Activated CD8-positive, alpha-beta memory T cell treated with anti-CD3 and anti-CD28 coated beads, Interleukin-2, amount 50 U/mL, for 48 hours (primary cell): ENCODE measurements at places on chromosomes 5 and 9.

DNA sequence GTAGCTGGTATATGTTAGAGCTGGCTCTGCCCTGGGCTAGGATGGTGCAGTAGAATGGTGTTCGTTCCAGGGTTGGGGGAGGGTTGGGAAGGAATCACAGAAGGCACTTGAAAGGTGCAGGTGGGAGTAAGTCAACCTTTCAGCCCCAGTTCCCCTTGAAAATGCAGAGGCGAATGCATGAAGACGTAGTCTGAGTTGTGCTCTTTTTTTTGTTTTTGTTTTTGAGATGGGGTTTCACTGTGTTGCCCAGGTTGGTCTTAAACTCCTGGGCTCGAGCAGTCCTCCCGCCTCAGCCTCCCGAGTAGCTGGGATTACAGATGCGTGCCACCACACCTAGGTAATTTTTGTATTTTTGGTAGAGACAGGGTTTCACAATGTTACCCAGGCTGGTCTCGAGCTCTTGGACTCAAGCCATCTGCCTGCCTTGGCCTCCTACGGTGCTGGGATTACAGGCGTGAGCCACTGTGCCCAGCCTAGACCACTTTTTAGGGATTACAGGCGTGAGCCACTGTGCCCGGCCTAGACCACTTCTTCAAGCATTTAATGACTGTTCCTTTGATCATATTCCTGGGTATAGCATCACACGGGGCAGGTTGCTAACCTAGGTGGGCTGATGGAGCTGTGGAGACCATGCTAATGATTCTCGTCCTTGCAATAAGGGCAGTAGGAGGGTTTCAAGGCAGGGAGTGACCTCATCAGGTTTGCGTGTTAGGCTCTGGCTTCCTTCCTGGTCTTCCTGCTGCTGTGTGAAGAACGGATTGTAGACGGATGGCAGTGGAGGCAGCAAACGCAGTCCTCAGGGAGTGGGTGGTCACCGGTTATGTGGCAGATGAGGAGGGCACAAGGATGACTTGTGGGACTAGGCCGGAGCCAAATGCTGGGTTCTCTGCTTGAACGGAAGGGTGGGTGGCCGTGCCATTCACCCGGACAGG is 13.7 kb downstream of the EHMT1 start:
- no peak for DNase-seq

DNA sequence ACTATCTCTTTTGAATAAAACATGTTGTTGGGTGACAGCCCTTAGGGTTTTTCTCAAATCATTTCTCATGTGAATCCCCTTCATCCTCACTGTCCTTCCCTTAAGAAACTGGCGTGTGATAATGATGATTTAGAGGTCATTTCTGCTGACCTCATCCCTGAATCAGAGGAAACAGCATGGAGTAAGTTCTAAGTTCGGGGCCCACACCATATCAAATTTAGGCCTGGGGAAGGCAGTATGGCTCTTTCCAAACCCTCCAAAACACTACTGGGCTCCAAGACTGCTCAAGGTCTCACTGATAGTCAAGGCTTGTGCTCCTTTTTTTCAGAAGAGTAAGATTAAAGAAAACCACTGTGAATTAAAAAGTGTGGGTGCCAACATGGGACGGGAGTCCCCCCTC is 872 bp upstream of the SMIM3 start:
- no peak for DNase-seq

DNA sequence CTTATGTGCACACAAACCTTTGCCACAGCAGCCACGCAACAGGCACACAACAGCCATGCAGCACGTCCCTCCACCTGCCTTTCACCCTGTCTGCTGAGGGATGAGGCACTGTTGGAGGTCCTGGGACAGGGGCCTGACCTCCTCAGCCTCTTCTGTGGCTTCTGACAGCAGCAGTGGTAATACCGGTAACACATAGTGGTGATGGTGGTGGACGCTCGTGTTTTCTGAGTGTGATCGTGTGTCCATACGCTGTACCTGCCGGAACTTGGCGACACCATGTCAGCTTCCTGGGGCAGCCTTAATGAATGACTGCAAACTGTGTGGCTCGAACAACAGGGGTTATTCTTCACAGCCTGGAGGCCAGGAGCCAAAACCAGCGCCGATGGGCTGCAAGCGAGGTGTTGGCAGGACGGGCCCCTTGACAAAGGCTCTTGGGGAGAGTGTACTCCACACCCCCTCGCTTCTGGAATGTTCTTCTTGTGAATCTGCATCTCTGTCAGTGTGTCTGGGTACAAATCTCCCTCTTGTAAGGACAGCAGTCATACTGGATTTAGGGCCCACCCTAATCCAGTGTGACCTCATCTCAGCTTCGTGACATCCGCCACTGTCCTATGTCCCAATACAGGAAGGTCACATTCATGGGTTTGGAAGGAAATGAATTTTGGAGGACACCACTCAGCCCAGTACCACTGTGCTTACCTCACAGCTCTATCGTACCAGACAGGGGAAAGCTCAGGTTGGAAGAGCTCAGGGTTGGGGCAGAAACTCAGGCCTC is 55.3 kb upstream of the EXOC3 start:
- DNase-seq, result no peak

DNA sequence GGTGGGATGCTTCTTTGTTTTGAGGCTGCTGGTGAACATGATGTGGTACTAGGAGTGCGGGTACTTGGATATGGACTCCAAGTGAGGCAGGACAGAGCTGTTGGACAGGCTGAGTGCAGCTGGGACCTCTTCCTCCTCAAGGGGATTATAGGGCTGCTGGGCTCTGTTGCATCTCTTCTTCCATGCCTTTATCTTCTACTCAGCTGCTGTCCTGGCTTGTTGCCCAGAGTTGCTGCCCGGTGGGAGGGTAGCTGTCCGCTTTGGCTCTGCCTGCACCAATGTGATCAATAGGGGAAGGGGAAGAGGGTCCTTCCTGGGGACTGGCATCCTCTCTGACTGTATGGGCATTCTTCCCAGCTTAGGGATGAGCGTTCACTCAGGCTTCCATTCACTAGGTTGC is 1217.9 kb upstream of the ACO1 start:
- DNase-seq, result no peak

DNA sequence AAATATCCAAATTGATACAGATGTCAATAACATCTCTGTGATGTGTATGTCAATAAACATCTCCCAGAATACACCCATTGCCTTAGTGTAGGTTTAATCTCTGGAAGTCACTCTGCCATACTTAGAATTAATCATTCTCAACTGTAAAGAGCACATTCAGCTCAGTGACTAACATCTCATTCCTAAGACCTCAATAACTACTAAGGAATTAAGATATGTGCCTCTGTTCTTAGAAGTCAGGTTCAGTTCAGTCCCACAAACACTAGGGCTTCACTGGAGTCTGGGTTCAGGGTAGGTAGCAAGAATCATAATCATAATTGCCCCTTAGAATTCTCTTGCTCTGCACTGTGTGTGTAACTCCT is 31.7 kb downstream of the UGCG start:
- no peak for DNase-seq

GRCh38 chr5:141507387-141508091 is 18.7 kb downstream of the PCDHGC5 start:
- DNase-seq, result no peak

DNA sequence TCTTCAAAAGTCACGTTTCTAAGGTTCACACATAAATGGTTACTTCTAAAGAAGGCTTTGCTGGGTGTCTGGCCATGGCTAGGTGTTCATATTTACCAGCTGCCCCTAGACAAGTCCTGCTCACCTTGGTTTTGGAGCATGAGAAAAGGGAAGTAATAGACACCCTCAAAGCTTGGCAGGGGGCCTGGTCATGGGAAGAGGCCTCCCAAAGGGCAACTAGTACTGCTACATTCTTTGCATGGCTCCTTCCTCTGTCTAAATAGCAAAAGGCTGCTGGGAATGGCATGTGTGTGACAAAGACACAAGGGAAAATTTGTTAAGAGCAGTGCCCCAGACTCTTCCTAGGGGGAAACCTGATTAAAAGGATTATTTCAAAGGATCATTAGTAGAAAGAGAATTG is 93.4 kb downstream of the NRG2 start:
- DNase-seq, result no peak

DNA sequence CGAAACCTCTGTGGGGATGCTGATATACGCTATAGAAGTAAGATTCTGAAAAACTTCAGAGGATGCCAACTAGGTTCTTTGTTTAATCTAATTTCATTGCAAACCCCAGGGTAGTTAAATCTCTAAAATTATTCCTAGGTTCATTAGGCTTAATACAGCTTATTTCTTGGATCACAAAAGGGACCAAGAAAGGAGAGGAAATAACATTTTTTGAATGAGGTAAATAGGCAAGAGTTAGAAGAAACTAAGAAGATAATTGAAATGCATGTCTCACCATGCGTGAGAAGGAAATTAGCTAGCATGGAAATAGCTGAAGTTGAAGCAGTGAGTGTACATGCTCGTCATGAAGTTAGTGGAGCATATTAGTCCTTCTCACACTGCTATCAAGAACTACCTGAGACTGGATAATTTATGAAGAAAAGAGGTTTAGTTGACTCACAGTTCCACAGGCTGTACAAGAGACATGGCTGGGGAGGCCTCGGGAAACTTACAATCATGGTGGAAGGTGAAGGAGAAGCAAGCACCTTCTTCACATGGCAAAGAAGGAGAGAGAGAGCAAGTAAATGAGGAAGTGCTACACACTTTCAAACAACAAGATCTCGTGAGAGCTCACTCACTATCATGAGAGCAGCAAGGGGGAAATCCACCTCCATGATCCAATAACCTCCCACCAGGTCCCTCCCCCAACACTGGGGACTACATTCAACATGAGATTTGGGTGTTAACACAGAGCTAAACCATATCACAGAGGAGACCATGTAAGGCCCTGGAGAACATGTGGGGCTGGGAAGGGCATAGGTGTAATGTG is 125.1 kb upstream of the OSMR start:
- no peak for DNase-seq

GRCh38 chr9:2208991-2209390 is 193.8 kb downstream of the SMARCA2 start:
- DNase-seq, result no peak

DNA sequence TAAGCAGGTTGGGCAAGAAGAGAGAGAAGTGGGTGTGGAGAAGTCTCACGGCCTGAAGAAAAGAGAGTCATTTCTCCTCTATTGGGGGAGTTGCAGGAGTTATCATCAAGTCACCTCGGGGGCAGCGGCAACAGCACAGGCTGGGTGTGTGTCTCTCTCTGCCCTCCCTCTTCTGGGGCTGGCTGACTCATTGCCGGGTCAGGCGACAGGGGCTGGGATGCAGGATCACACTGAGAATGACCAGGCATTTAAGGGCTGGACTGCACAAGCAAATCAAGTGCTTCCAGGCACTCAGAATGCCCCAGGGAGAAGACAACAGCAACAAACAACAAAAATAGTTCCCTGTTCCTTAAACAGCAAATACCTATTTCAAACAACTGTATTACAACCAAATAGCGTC is 6.3 kb upstream of the EQTN start:
- no peak for DNase-seq

- no peak for DNase-seq
Measured at GRCh38 chr9:77827104-77827784, 179.1 kb upstream of the GNA14 start.

DNA sequence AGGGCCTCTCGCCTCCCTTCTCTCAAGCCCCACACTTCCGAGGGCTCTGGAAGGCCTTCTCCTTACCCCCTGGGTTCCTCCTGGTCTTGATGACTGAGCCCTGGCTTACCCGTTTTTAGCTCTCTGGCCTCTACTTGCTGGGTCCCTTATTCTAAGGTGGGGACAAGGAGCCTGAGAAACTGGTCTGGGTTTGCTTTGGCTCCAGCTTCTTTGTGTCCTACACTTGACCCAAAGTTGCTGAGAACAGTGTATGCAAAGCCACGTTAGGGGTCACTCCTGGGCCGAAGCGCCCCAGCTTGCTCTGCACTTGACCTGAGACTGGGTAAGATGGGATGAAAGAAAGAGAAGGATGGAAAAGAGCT is 788 bp downstream of the ZNF346 start:
- peak; percentile 61 for DNase-seq

GRCh38 chr9:95966306-95966705 is 90.8 kb downstream of the ERCC6L2 start:
- DNase-seq, result no peak

DNA sequence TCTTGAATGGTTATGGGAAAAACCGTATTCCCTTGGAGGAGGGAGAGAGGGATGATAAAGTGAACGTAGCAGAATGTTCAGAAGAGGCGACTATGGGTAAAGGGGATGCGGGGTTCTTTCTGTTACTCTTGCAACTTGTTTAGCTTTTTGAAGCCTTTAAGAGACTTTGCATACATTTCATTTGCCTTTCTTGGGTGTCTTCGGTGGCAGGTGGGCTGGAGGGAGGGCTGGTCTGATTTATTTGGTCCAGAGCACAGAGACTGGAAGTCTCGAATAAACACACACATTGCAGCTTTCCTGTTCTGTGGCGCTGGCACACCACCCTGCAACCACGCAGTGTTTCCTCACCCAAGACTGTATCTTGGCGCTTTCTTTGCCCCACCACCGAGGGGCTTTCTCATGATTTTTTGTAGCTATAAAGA is 23.2 kb downstream of the TTF1 start:
- DNase-seq, result no peak

- no peak for DNase-seq
Measured at GRCh38 chr9:130264414-130265350, 878 bp upstream of the HMCN2 start.

DNA sequence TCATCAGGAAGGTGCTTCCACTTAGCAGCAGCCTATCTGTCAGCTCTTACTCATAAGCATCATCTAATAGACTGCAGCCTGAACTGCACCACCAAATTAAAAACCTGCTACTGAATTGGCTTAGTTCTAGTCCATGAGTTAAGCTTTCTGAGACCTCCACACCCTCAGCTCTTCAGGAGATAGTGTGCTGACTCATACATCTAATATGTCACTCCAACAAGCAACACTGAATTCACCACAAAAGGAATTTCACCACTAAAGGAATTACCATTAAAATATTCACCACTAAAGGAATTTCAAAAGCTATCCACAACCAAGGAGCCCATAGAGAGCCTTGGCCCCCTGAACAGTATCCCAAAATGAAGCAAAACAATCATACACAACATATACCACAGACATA is 418.5 kb upstream of the RORB start:
- no peak for DNase-seq

GRCh38 chr5:61440086-61440485 is 108.0 kb downstream of the ZSWIM6 start:
- no peak for DNase-seq

- no peak for DNase-seq
Measured at GRCh38 chr5:144352732-144353317, 182.2 kb downstream of the KCTD16 start.
